ENCODE measurements at places on chromosomes 11 and 22. TPM values are rescaled to one million over a fixed set of nuclear protein-coding genes. Genes with fewer than 3 reads are reported as not detected.

DNA sequence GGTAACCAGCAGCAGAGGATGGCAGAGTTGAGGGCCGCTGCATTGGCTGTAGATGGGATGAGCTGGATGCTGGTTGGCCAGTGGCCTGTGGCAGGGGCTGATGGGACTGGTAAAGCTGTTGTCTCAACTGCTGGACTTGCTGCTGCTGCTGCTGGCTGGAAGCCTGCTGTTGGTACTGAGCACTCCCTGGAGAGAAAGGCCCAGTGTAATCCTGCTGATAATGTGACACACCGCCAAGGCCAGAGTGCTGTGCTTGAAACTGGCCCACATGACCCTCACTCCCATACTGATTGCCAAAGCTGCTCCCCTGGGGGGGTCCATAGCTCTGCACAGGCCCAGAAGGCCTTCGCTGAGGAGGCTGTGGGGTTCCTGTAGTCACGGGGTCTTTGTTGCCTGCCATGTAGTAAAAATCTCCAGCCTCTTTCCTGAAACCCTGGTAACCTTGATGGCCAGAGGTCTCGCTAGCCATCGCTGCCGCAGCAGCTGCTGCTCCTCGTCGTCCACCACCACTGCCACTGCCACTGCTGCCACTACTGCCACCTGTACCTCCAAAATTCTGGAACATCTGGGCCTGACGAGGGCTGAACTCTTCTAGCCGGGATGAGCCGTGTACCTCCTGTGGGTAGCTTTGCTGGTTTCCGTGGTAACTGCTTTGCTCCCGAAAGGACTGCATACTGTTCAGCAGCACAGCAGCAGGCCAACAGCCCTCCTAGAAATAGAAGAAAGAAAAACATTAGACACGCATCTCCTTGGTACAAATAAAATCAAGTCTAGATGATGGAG is 55.6 kb downstream of the TCF20 start:
- peaks cover 37% of the 10 kb centered on the region for H3K36me3 ChIP-seq

DNA sequence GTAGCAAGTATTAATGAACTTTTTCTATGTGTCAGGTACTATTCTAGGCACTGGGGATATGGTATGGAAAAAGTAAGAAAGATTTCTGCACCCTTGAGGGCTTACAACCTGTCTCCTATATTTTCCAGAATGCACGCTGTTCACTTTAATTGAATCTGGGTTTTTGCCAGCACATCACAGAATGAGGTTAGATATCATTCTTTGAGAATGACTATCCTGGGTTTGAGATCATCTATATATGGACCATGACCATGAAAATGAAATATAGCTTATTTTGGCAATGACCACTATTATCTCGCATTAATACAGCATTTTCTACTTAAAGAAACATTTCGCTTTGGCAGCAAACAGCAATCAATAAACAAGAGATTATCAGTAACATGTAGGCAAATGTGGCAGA is 46.9 kb downstream of the C11orf71 start:
- DNase-seq: no peak
- no peaks in the 10 kb centered on the region for H3K36me3 ChIP-seq
- no peaks in the 10 kb centered on the region for H3K4me1 ChIP-seq
- H3K27ac ChIP-seq: no peak overlapping the region

The PTPRCAP gene
- total RNA-seq: 8.8 TPM

The SAA4 gene
- 3.8 TPM for total RNA-seq

The PLXNB2 gene
- total RNA-seq: 310 TPM

The BEST1 gene
- 4.9 TPM for total RNA-seq

- H3K27me3 ChIP-seq: no peaks in the 10 kb centered on the region
- H3K36me3 ChIP-seq: no peaks in the 10 kb centered on the region
- H3K27ac ChIP-seq: no peak overlapping the region
- peaks cover 3% of the 10 kb centered on the region for H3K4me1 ChIP-seq
Observed at GRCh38 chr11:129189646-129190045, 2.5 kb downstream of the ARHGAP32 start.

GRCh38 chr11:78332174-78332866 is 85.3 kb downstream of the GAB2 start:
- H3K4me1 ChIP-seq: peaks cover 12% of the 10 kb centered on the region
- no peaks in the 10 kb centered on the region for H3K36me3 ChIP-seq
- no peaks in the 10 kb centered on the region for H3K27me3 ChIP-seq
- no peak for DNase-seq

GRCh38 chr22:26399289-26399688 is 29.8 kb upstream of the ASPHD2 start:
- no peak overlapping the region for H3K27ac ChIP-seq
- no peak for DNase-seq
- no peaks in the 10 kb centered on the region for H3K36me3 ChIP-seq
- no peaks in the 10 kb centered on the region for H3K27me3 ChIP-seq
- H3K4me3 ChIP-seq: no peak overlapping the region
- H3K4me1 ChIP-seq: no peaks in the 10 kb centered on the region

The RASGRP2 gene
- total RNA-seq: 20.0 TPM

GRCh38 chr11:44572884-44573283 is 7.4 kb downstream of the CD82 start:
- DNase-seq: no peak
- no peak overlapping the region for H3K4me3 ChIP-seq
- H3K4me1 ChIP-seq: peaks cover 9% of the 10 kb centered on the region
- no peaks in the 10 kb centered on the region for H3K27me3 ChIP-seq

DNA sequence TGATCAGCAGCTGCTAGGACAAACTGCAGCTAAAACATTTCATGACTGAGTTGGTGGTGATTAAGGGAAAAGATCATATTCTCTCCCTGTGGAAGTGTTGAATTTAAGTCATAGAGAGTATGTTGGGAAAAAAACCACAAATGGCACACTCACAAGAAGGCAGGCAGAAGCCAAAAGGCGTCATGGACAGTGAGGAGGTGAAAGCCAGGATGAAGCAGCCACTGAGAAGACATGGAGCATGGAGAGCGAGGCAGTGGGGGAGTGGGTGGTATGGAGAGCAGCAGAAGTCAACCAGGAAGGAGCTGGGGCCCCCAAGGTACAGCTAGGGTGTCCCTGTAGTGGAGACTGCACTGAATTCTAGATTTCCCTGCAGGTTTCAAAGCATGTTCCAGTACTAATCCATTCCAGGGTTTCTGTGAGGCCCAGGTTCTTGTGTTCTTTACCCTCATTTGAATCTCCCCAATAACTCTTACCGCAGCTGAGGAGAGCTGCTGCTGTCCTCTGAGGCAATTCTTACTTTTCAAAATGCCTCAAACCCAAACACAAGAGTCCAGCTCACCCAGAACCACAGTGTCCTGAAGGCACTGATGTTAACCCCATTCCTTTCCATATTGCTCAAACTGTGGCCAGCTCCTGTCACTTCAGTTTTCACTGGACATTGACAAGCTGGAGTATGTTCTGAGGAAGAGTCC is 191.8 kb upstream of the E2F8 start:
- no peak for DNase-seq
- H3K36me3 ChIP-seq: no peaks in the 10 kb centered on the region
- no peaks in the 10 kb centered on the region for H3K27me3 ChIP-seq
- H3K4me1 ChIP-seq: no peaks in the 10 kb centered on the region
- no peak overlapping the region for H3K27ac ChIP-seq

DNA sequence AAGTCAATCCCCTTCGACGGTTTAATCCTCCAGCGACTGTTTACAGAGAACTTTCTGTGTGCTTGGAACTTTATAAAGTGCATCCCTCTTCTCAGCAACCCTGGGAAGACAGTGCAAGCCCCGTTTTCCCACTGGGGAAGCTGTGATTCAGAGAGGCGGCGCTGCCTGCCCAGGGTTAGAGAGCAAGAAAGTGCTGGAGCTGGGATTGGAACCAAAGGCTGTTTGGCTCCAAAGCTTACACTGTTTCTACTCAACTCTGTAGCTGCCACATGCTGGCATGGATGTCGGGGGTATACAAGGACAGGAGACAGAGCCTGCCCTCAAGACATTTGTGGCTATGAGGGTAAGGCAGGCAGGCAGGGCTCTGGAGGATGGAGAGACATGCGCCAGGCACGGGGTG is 13.0 kb downstream of the FBLN1 start:
- no peak for DNase-seq
- no peak overlapping the region for H3K4me3 ChIP-seq

DNA sequence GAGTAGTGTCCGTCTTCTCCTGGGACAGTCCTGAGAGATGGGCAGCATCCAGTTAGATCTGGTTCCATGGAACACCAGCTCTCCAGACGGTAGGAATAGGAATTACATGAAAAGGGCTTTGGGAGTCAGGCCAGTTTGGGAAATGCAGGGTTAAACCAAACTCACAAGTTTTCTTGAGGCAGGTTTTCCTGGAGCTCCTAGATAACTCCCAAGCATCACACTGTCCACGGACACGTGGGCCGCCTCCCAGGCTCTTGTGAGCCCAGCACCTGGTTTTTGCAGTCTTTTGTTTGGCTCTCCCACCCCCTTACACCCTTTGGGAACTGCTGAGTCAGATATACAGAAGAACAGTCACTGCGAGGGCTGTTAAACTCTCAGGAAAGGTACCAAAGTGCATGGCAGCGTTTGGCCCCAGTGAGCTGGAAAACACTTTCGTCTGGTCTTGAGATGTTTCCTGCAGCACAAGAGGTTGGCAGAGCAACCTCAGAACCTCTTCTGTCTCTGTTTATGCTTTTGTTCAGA is 90.0 kb downstream of the BCR start:
- no peaks in the 10 kb centered on the region for H3K4me1 ChIP-seq
- H3K27ac ChIP-seq: no peak overlapping the region
- no peaks in the 10 kb centered on the region for H3K27me3 ChIP-seq

DNA sequence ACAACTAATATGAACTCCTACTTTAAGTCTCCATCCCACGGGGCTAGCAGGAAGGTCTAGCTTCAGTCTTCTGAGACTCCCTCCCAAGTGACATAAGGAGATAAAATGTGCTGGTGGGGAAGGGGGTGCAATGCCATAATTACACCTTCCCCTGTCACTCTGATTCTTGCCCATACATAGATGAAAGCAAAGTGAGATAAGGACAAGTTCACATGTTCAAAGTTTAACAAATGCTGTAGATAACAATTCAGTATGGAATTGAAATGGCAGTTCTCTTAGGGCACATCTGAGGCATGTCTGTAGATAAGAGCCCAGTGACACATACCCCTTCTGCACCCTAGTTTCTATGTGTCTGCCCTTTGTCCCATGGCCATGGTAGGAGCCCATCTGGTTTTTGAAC is 38.2 kb upstream of the PANX1 start:
- H3K27me3 ChIP-seq: no peaks in the 10 kb centered on the region
- H3K4me1 ChIP-seq: no peaks in the 10 kb centered on the region
- DNase-seq: no peak
- H3K4me3 ChIP-seq: no peak overlapping the region

GRCh38 chr22:29817724-29818123 is 20.4 kb downstream of the ASCC2 start:
- H3K36me3 ChIP-seq: peaks cover 15% of the 10 kb centered on the region
- H3K4me3 ChIP-seq: no peak overlapping the region
- no peak for DNase-seq
- no peaks in the 10 kb centered on the region for H3K27me3 ChIP-seq
- H3K27ac ChIP-seq: no peak overlapping the region
- H3K4me1 ChIP-seq: no peaks in the 10 kb centered on the region

- no peak overlapping the region for H3K4me3 ChIP-seq
- no peak overlapping the region for H3K27ac ChIP-seq
- no peaks in the 10 kb centered on the region for H3K4me1 ChIP-seq
- no peaks in the 10 kb centered on the region for H3K27me3 ChIP-seq
- H3K36me3 ChIP-seq: no peaks in the 10 kb centered on the region
Observed at GRCh38 chr11:9796854-9797253, 133.0 kb downstream of the SWAP70 start.

The FAM118A gene
- total RNA-seq: 42.3 TPM

The POU2AF1 gene
- 5.8 TPM for total RNA-seq

DNA sequence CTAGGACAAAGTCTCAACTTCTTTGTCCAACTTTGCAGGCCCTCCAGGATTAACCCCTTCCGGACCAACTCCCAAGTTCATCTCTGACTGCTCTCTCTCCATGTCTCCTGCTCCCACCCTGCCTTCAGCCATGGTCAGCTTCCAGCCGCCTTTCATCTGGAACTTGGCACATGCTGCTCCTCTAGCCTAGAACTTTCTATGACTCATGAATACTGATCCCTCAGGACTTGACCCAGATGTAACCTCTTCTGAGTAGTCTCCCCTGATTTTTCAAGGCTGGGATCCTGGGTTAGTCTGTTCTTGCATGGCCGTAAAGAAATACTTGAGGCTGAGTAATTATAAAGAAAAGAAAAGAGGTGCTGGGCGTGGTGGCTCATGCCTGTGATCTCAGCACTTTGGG is 5.2 kb upstream of the SLC15A3 start:
- no peak overlapping the region for H3K27ac ChIP-seq
- no peaks in the 10 kb centered on the region for H3K36me3 ChIP-seq
- no peak for DNase-seq
- no peak overlapping the region for H3K4me3 ChIP-seq
- H3K27me3 ChIP-seq: no peaks in the 10 kb centered on the region

DNA sequence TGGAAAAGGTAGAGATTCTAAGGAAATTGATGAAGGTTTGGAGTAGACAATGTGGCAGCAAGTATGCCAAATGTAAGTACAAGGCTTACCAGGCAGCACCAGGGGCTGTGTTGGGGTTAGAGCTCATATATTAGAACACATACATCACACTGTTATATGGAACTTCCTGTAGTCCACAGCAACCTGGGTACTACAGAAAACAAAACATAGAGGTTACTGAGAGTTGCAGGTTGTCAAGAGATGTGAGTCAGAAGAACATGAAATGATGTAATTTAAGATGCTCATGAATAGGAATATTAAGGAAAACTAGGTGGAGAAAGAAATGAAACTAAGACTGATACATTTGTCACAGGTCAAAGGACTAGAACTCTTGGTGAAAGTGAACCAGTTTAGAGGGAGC is 22.0 kb downstream of the FAT3 start:
- no peaks in the 10 kb centered on the region for H3K4me1 ChIP-seq
- H3K36me3 ChIP-seq: peaks cover 9% of the 10 kb centered on the region
- H3K27me3 ChIP-seq: no peaks in the 10 kb centered on the region
- H3K27ac ChIP-seq: no peak overlapping the region
- H3K4me3 ChIP-seq: no peak overlapping the region

DNA sequence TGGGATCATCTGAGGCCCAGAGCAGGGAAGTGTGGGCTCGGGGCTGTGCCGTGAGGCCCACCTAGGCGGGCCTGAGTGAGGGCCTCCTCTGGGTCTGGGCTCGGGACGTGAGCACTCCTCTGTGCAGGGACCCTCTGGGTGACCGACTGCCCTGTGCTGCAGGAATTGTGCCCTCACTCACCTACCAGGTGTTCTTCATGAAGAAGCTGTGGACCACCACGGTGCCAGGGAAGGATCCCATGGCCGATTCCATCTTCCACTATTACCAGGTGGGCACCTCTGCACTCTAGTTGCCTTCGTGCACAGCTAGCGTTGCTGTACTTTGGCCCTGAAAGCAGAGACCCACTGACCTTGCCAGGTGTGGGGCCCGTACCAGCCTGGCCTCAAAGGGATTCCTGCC is 80.5 kb downstream of the MYO7A start:
- no peaks in the 10 kb centered on the region for H3K36me3 ChIP-seq
- no peak overlapping the region for H3K4me3 ChIP-seq
- no peaks in the 10 kb centered on the region for H3K27me3 ChIP-seq
- DNase-seq: no peak
- H3K4me1 ChIP-seq: no peaks in the 10 kb centered on the region

The FOXRED2 gene
- total RNA-seq: 18.0 TPM

The SYT9 gene
- total RNA-seq: not detected
